Cortex of kidney (tissue), 1 donor: ENCODE measurements at places on chromosomes 3 and 15.

GRCh38 chr15:85099195-85099803, 117.6 kb downstream of the PDE8A start:
- DNase-seq: no peak

DNA sequence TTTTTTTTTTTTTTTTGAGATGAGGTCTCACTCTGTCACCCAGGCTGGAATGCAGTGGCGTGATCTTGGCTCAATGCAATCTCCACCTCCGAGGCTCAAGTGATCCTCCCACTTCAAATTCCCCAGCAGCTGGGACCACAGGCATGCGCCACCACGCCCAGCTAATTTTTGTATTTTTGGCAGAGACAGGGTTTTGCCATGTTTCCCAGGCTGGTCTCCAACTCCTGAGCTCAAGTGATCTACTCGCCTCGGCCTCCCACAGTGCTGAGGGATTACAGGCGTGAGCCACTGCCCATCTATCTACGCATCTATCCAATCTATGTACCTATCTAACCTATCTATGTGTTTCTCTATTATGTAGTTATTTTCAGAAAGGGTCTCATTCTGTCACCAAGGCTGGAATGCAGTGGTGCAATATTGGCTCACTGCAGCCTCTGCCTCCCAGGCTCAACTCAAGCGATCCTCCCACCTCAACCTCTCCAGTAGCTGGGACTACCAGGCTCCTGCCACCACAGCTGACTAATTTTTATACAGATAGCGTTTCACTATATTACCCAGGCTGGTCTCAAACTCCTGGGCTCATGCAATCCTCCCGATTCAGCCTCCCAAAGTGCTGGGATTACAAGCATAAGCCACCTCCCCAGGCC, 20.2 kb upstream of the GPX1 start:
- DNase-seq: no peak

DNA sequence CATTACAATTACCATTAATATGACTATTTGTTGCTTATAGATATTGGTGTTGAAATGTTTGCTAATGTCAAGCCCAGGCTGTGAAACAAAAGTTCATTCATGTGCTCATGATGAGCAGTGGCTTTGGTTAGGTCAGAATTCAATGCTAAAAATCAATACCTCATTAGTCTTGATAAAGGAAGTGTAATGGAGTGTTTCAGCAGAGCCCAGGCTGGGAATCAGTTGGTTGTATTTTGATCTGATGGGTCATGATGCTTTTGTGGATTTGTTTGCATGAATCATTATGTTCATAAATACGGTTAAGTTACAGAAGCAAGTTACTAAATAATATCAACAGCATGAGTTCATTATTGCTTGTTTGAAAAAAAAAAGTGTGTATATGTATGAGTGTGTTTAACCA, 13.6 kb upstream of the ZNF774 start:
- DNase-seq: no peak

GRCh38 chr3:12960497-12960896, 112.7 kb downstream of the IQSEC1 start:
- DNase-seq: no peak

- no peak for DNase-seq
Observed at GRCh38 chr3:50139718-50140423, 15.3 kb upstream of the SEMA3F start.

GRCh38 chr3:151166161-151166560, 36.9 kb downstream of the GPR171 start:
- DNase-seq: no peak

DNA sequence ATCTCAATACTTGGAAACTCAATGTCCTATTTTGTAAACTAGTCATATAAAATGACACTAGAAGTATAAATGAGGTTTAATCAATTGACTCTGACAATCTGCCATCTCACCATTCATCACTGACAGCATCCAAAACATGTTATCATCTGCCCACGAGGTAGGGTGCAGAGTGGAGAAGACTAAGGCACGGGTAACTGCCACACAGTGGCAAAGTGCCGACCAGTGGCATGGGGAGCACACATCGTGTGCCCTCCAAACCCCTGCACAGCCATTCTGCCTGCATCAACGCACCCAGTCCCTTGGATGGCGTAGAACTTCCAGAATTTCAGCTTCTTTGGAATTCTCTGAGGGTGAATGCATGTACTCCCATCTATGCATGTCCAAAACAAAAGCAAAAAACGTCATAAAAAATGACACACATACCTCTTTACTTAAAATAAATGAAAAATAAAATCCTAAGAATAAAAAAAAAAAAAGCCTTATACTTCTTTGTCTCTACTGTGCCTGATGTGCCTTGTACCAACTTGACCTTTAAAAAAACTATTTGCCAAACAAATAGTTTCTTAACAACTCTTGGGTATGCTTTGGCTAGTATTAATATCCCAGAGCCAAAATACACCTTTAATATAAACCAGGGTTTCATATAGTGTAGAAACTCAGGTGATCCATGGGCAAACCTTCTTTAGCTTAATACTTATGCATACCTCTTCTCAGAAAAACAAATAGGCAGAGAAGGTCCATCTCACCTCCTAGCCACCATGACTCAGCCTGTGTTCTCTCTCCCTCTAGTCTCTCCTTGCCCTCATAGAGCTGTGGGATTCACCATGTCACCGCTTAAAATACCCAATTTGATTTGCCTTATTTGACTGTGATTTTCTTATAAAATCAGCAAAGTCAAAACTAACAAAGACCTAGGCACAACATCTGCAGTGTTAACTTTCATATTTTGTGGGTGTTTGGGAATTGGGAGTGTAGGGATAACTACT, 12.7 kb downstream of the CPOX start:
- DNase-seq: no peak

DNA sequence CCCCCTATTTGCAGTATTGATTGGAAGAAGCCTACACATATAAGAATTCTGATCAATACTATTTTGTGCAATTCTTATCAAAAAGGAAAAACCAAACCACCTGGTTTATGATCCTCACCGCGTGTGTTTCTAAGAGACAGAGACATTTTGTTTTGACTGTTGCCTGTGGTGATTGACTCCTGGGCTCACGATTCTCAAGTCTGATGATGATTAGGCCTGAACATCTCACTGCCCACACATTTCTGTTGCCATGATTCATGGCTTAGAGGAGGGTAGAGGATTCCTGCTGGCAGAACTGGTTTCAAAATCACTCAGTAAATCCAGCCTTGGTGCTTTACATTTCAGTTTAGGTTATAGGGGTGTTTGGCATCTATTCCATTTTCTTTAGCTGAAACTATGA, 88.3 kb upstream of the UBE3A start:
- no peak for DNase-seq

GRCh38 chr3:123498761-123499160, 49.9 kb upstream of the ADCY5 start:
- no peak for DNase-seq

- DNase-seq: no peak
Observed at GRCh38 chr3:121515313-121515712, 30.5 kb downstream of the POLQ start.

DNA sequence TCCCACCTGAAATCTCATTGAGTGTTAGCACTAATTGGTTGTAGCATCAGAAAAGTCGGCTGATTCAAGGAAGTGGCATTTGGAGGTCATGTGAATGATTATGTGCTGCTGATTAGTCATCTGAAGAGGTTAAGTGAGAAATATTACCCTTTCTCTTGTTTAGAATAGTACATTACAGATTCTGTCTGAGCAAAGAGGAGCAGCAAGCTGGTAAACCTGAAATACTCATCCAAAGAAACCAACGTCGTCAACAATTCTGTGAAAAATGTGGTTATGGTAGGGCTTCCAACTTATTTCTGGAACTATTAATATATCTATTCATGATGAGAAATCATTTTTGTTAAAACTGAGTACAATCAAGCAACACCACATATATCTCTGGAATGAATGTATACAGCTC, 1024.9 kb downstream of the TUSC7 start:
- DNase-seq: no peak

GRCh38 chr3:111143-112069, 85.2 kb upstream of the CHL1 start:
- no peak for DNase-seq

DNA sequence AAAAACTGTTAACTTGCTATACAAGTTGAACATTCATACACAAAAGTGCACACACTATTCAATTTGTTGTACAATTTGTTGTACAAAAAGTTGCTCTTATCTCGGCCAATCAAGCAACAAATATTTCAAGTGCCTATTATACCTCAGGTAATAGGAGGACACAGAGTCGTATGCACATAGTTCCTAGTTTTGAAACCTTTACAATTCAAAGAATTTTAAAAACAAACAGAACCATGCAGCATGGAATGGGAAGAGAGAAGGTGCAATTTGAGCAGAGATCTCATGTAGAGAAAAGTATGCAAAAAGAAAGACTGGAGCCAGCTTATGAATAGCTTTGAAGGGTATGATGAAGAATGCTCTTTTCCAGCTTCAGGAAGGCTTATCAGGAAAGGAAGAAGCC, 46.5 kb upstream of the ARPP19 start:
- DNase-seq: no peak

DNA sequence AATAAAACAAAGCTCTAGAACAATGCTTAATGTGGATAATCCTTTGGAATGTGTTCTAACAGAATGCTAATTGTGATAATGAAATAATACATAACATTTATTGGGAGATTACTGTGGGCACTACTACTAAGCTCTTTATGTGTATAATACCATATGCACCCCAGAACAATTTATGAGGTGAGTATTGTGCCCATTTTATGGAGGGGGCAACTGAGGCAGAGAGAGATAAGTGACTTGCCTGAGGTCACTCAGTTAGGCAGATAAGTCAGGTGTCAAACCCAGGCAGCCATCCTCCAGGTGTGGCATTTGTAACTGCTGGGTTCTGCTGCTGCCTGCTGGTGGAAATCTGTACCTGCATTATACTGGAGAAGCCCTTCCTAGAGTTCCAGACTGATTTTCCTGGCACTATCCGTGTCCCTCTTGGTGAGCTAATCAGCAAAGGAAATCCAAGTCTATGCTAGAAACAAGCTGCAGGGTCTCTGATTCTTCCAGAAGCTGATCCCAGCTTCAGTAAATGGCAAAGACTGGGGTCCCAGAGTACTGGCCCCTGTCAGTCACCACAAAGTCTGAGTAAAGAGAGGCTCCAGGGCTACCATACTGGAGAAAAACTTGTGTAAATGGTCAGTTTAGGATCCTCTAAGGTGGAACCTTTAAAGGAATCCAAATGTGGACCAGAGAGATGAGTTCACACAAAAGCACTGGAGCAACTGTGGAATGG, 22.6 kb upstream of the RBP1 start:
- no peak for DNase-seq

DNA sequence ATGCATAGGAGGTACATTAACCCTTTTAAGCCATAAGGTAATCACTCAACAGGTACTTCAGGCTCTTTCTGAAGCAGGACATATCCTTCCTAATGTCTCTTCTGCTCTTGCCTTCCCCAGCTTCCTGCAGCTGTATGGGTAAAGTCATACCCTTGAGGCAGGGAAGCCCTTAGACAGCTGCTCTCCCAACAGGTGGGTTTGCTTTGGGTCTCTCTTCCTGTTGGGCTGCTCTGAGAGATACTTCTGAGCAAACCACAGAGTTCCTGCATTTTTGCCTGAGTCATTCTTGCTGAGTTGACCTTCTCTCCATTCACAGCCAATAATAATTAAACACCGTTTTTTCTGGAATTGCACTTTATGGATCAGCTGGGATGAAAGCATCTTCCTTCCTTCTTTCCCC, 2.0 kb upstream of the TRAT1 start:
- DNase-seq: no peak

DNA sequence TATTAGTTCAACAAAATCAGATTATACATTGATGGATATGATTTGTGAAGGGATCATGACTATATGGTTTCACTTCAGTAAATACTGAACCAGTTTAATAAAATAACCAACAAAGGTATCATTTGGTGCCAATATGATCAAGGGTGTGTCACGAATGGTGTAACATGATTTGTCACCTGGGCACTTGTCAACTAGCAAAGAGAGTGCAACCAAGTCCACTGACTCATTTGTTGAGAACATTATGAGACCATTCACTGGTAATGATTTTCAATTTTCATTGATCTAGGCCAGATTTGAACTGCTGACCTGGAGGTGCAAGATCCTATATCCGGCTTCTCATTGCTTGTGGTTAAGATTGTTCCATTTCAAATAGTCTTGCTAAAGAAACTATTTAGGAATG, 1037.9 kb downstream of the ROBO2 start:
- no peak for DNase-seq

- no peak for DNase-seq
Observed at GRCh38 chr3:32998631-32999451, 47.4 kb downstream of the CCR4 start.
